ENCODE measurements at places on chromosomes 11 and 22. TPM values are rescaled to one million over a fixed set of nuclear protein-coding genes. Genes with fewer than 3 reads are reported as not detected.

PARVA gene
- 64.0 TPM for total RNA-seq

DEFB131B gene
- not detected for total RNA-seq

BTG4 gene
- total RNA-seq = not detected

TENM4 gene
- 26.4 TPM for total RNA-seq

CRYBA4 gene
- not detected for total RNA-seq

REXO2 gene
- 162 TPM for total RNA-seq

CHRM4 gene
- total RNA-seq = not detected

JAML gene
- total RNA-seq = not detected

OR51E2 gene
- not detected for total RNA-seq

TRIM48 gene
- total RNA-seq = not detected

GRCh38 chr11:1113405-1114201, 38.9 kb downstream of the MUC2 start:
- DNase-seq = no peak

- DNase-seq = no peak
These were observed 18.1 kb upstream of the OR5AL1 start for GRCh38 chr11:56394381-56394780.

DNA sequence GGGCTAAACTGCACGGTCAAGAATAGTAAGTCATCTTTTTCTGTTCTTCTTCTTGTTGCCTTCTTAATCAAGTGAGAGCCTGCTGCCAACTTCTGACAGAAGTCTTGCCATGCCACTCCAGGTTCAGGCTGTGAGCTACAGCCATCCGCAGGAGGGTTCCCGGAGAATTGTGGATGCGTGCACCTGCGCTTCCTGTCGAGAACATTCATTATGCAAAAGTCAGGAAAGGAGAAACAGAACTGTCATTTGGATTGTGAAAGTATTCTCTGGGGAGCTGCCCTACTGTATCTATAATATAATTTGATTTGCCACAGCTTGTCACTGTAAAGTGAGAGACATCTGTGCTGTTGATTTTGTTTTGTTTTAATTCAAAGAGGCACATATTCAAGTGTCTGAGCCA, 12.3 kb downstream of the IL17RA start:
- DNase-seq = no peak

DNA sequence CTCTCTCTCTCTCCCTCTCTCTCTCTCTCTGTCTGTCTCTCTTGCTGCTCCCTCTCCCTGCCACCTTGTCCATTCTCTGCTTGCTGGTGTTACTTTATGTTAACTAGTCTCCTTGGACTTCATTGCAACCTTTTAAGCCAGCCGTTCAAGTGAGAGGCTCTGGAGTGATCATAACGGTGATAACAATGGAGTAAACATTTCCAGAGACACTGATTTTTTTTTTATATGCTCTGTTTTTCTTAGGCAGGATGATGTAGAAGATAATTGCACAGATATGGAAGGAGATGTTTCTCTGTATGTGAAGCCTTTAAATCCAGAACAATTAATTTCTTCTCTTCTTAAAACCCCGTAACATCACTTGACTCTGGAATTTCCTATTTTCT, 287.7 kb downstream of the TMEM135 start:
- DNase-seq = no peak

DNA sequence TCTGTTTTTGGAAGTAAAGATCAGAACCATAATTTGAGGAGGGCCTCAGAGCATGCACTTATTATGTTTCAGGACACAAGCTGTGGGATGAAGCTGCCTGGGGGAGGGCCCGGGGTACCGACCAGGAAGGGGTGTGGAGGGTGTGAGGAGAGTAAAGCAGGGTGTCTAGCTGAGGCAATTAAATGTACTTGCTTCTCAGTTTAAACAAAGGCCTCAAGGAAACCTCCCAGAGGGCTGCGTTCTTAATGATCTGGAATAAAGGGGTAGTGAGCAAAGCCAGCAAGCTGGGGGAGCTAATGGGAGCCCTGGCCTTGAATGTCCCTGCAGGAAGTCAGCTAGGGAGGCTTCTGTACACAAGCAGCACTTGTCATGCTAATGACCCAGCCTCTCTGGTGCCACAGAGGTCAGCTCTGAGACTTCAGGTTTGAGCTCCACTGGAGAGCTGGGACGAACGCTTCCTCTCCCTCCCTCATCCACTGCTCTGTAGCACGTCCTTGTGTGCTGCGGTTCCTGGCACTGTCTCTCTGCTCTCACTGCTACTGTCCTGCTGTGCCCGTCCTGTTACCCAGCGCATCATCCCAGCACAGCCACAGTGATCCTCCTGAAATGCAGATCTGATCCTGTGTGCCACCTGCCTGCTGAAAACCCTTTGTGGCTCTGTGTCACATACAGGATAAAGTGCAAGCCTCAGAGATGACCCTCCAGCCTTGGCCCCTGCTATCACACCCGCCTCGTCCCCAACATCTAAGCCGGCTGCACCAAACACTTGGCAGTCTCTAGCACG, 159.7 kb downstream of the DBX1 start:
- DNase-seq = no peak

GRCh38 chr11:15859411-15859810, 496.9 kb downstream of the SOX6 start:
- DNase-seq = no peak

GRCh38 chr11:5280582-5281102, 10.9 kb upstream of the HBE1 start:
- DNase-seq = peak; percentile 99

GRCh38 chr11:111447112-111447471, 65.1 kb downstream of the BTG4 start:
- DNase-seq = no peak

DNA sequence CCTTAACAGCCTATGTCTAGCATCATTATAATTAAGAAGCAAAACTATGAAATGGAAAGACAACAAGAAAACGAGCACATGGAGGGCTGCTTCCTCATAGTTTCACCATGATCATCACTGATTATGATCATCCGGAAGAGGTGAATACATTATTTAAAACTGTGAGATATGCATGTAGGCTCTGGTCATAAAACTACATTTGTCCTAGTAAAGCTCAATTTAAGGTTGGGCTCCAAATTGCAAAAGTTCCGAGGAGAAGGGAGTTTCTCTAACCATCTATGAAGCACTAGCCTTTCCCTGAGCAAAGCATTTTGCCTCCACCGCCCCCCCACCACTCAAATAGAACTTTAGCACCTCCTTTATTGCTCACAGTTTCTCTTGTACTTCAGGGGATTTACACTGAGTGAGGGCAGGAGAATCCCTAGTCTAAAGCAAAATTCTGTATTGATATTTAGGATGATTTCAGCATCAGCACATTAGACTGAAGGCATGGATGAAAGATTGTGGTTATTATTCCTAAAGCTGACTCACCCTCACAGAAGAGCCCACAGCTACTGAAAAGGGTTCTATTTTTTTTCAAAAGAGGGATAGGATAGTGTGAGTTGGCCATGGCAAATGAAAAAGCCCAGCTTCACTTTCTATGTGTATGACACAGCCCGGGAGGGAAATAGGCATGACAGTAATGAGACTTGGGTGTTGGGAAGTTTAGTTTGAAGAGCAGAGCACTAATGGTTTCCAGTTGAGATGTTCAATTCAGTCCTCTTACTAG, 203.4 kb downstream of the CADM1 start:
- no peak for DNase-seq

DNA sequence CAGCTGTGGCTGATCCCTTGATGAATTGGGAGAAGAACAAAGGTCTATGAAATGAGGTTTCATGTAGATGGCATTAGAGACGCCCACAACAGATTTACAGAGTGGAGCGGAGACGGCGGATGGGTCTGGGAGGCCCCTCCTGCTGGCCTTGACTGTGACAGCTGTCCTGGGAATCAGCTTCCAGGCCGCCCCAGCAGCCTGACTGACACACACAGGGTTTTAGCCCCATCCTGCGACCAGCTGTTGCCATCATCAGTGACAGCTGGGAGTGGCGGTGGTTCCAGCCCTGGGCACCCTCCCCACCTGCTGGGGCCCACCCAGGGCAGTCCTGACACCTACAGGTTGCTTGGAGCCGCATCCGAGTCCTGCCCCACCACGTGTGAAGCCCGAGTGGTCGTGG, 64.0 kb upstream of the PPP6R3 start:
- DNase-seq = no peak

- DNase-seq = peak; percentile 88
These were observed 35.1 kb downstream of the FBLN1 start for GRCh38 chr22:45537734-45538181.

GRCh38 chr11:96162816-96163499, 180.0 kb downstream of the MAML2 start:
- DNase-seq = peak; percentile 100

- peak; percentile 70 for DNase-seq
These were observed 4.2 kb upstream of the OSM start for GRCh38 chr22:30270832-30271231.

GRCh38 chr11:47233051-47233450, 15.6 kb downstream of the ACP2 start:
- no peak for DNase-seq

DNA sequence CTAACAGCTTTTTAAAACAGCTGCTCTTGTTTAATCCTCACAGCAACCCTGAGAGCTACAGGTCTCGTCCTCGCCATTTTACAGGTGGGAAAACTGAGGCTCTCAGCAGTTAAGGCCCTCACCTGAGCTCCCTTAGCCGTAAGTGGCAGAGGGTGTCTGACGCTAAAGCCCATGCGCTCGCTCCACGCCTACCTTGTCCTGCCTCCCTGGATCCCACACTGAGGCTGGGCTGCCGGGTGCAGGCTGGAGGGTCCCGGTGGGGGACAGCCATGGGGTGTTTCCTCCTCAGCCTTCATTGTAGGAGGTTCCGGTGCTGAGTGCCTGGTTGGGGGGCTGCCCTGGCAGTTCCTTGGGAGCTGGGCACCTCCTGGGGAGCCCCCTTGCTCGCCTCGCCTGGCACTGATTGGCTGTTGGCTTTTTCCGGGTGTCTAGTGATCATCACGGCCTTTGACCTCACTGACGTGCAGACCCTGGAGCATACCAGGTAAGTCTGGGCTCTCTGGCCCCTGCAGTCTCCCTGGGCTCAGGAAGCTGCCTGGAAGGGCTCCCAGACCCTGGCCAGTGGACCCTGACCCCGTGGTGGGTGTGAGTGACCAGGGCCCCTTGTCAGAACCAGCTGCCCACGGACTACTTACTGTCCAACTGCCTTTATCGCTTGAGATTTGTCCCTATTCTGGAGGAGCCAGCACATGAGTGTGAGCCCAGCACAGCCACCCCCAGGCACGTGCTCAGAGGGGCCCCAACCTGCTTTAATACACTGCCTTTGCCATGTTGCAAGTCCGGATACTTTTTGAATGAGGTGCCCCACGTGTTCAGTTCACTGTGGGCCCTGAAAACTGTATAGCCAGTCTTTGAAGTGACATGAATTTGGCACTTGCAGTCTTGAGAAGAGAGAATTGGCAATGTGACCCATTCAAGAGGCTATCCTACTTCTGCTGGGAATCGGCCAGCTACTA, 12.6 kb downstream of the RAB36 start:
- DNase-seq = no peak
